ENCODE measurements at places on chromosomes 1 and 21. TPM values are rescaled to one million over a fixed set of nuclear protein-coding genes. Genes with fewer than 3 reads are reported as not detected.
A peak's percentile ranks its signal among the peaks of the same experiment; 100 is the strongest.

GRCh38 chr1:214014730-214015129, 27.0 kb downstream of the PROX1 start:
- DNase-seq = no peak

- no peak for DNase-seq
Observed at GRCh38 chr1:192901500-192901899, 92.7 kb downstream of the RGS2 start.

DNA sequence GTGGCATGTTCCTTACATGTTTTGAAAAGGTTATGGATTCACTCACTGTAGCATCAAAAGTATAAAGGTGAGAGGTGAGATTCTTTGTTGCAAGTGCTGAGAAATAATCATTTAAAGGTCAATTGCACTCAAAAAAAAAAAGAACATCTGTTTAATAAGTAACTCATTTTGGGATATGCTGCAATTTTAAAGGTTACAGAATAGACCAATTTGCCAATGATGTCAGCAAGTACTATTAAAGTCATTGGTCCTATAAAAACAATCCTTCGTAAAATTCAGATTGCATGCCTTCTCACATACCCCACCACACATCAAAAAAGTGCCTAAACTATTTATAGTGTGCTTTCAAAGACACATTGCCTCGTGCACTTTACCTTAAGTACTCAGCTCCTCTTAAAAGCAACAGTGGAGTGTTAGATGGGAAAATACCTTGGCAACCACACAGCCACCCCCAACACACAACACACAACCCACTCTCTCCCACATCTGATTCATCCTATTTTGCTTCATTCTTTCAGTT, 218.2 kb upstream of the ADGRL2 start:
- DNase-seq = no peak

GRCh38 chr1:198967566-198967965, 328.7 kb downstream of the PTPRC start:
- DNase-seq = no peak

GRCh38 chr1:151579436-151580225, 32.2 kb upstream of the SNX27 start:
- DNase-seq = no peak

DNA sequence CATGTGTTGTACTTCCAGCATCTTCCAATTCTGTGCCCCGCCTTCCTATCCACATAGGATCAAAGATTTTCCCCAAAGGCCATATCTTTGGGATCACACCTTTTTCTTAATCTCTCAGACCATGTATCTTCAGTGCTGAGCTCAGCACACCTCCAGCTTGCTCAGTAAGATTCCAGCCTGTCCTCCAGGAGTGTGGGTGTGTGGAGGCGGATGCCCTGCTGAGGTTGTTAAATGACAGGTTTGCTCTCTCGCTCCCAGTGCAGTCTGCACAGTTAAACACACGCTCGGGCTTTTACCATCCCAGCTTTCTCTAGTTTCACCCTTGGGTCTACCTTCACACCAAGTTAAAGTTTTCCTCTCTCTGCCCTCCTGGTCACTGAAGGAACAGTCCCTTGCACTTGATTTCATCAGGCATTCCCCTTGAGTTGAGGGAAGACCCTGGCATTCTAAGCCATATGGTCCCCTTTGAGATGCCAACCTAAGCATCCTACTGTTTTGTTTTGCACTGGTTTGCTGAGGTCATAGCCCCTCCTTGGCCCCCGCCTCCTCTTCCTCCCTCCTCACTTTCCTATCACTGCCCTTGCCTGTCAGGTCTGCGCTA, 13.7 kb downstream of the MYOG start:
- DNase-seq = peak; percentile 19

- DNase-seq = no peak
Observed at GRCh38 chr1:32701421-32701911, 1.1 kb downstream of the SYNC start.

DNA sequence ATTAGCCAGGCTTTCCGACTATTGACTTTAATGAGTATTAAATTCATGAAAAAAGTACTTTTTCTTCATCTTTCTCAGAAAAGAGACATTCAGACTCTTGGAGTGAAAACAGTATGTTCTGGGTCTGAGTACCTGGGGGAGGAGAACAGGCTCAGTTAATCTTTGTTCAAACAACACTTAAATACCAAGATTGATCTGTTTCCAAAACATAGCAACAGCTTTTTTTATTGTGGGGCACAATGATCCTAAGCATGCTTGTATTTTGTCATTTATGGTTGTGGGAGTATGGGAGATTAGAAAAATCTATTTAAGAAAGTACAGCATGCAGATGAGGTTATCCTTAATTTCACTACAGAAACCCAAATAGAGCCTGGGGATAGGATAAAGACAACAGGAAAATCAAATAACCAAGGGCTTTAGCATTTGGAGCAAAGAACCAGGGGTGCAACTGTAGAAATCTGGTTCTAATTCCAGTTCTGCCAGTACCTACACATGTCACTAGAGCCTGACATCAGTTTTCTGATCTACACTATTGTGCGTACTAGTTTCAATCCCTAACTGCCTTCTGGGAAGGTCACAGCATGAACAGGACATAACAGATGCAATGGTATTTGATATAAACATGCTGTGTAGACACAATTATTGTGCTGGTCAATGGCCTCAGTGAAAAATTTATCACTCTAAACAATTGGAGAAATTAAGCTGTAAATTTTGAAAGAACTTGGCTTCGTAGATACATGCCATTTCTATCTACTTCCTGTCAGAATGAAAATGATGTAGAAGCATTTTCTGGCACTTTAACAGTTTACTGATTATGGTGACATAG, 91.2 kb downstream of the KCNK1 start:
- DNase-seq = peak; percentile 33

DNA sequence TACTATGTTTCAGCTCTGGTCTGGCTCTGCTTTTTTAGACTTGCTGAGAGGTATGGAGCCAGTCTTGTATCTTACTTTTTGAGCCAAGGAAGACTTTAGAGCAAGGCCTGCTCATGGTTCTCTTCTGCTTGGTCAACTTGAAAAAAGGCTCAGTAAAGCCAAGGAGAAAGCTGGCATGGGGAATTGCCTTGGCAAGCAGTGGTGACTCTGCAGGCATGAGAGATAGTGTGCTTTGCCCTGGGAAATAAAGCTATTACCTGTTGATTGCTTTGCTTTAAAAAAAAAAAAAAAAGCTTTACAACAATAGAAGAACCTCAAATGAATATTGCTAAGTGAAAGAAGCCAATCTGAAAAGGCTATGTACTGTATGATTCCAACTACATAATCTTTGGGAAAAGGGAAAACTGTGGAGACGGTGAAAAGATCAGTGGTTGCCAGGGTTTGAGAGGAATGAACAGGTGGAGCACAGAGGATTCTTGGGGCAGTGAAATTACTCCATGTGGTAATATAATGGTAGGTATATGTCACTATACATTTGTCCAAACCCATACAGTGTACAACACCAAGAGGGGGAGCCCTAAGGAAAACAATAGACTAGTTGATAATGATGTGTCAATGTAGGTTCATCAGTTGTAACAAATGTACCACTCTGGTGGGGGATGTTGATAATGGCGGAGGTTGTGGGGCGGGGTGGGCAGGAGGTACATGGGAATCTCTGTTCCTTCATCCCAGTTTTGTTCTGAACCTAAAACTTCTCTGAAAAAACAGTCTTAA, 87.6 kb downstream of the HMCN1 start:
- peak; percentile 19 for DNase-seq

DNA sequence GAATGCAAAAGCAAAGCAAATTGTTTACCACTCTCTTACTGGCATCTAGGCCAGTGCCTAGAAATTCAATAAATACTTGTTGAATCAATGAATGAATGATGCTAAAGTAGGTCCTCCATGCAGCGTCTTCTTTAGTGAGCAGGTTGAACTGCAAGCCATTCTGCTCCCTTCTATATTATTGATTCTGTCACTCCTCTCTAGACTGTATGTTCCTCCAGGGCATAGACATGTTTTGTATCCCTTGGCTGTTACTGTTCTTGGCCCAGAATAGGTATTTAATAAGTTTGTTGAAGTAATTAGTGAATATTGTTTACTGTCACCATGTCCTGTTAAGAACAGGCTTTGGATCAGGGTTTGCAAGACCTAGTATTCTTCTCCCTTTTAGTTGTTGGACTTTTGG, 43.7 kb downstream of the OSBPL9 start:
- DNase-seq = no peak

GRCh38 chr1:1922956-1923833, 4.1 kb upstream of the TMEM52 start:
- no peak for DNase-seq

DNA sequence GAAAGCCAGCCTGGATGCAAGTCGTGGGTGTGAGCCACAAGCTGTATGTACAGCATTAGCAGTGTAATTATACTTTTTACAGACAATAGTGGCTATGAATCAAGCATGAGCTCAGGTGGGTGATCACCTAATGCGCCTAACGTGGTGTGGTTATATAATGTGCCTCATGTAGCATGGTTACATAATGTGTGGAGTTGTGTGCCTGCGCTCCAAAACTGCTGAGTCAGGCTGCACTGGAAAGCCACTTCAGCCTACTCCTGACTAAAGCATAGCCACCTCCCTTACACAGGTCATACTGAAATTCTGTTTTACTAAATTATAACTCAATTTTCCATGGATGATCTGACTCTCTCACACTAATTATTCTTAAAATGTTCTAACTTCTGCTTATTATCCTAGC, 69.8 kb downstream of the KCNT2 start:
- DNase-seq = no peak

GRCh38 chr1:36951292-36951750, 83.0 kb downstream of the GRIK3 start:
- no peak for DNase-seq

GRCh38 chr21:43575473-43575844, 83.8 kb downstream of the HSF2BP start:
- DNase-seq = no peak

GRCh38 chr1:26094677-26095383, 16.8 kb upstream of the PDIK1L start:
- no peak for DNase-seq

GRCh38 chr1:17743008-17743647, 12.0 kb upstream of the ACTL8 start:
- DNase-seq = no peak

DNA sequence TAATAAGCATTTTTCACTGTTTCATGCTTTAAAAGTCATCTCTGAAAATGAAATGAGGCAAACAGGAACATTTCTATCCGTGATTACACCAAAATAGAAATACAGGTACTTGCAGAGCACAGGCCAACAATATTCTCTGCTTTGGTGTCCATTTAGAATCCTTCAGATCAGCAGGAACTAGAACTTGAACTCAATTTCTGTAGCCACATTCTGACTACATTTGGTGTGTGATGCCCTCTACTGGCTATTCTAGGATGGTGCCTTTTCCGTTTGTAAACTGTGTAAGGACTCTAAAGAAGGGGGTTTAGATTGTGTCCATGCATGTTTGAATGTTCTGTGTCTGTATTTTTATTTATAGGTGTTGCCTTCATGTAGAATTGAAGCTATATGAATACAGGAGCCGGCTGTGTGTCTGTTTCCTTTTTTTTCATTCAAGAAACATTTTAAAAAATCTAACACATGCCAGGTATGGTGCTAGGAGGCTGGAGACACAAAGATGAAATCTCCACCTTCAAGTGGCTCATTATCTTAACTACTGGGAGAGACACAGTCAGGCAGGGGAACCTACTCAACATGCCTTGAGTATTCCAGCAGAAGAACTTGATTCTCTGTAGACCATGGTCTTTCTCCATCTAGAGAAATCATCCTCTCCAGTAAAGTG, 7.6 kb upstream of the ZNF326 start:
- DNase-seq = peak; percentile 64

- DNase-seq = no peak
Observed at GRCh38 chr1:10428984-10429383, 1.2 kb upstream of the CENPS start.

DNA sequence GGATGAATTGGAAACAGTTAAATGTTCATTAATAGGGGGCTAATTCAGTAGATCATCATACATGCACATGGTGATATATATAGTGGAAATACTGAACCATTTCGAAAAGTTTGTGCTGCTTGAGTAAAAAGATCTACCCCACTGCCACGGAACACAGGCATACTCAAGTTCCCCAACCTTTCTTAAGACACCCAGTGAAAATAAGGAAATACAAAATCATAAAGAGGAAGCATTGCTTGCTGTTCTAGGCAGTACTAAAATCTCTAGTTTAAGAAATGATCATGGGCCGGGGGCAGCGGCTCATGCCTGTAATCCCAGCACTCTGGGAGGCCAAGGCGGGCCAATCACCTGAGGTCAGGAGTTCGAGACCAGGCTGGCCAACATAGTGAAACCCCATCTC, 37.6 kb upstream of the KIRREL1 start:
- no peak for DNase-seq

DNA sequence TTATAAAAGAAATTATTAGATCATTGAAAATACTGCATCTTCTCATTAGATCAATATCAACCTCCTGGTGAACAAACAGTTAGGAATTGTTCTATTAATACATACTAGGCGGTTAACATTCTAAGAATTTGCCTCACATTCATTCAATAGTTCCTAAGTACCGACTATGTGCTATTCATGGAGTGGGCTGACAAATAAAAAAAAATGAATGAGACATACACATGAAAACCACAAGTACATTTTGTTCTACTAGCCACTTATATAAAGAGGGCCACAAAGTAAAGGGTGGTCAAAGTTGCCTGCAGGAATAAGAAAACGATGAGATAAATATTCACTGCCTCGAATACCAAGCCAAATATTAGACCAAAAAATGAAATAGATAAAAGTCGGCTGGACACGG, 294.4 kb downstream of the SDCCAG8 start:
- no peak for DNase-seq

GRCh38 chr21:34647555-34647954, 21.2 kb upstream of the CLIC6 start:
- DNase-seq = no peak

- DNase-seq = no peak
Observed at GRCh38 chr21:45822429-45823099, 159.0 kb upstream of the COL6A1 start.

- DNase-seq = no peak
Observed at GRCh38 chr1:15961492-15961891, 14.4 kb downstream of the ZBTB17 start.

Gene XCL2
- not detected for total RNA-seq

Gene AGO3
- 11.9 TPM for total RNA-seq

Gene CLCA4
- total RNA-seq = not detected

Gene RC3H1
- 20.8 TPM for total RNA-seq

Gene ST6GALNAC3
- 0.87 TPM for total RNA-seq

Gene NTMT2
- total RNA-seq = not detected

Gene KRTAP10-6
- total RNA-seq = not detected

Gene OVAAL
- total RNA-seq = not detected

Gene TNFRSF25
- 3.3 TPM for total RNA-seq

All from NCI-H460 (cell line).